ENCODE measurements at places on chromosomes 7 and 10.

- no peak for DNase-seq
Measured at GRCh38 chr7:135938563-135938962, 38.6 kb downstream of the MTPN start.

DNA sequence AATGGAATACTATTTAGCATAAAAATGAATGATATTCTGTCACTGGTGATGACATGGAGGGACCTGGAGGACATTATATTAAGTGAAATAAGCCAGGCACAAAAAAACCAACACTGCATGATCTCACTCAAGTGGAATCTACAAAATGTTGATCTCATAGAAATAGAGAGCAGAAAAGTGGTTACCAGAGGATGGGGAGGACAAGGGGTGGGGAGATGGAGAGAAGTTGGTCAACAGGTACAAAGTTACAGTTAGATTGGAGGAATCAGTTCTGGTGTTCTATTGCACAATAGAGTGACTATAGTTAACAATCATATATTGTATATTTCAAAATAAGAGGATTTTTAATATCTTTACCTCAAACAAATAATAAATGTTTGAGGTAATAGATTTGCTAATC, 24.7 kb upstream of the SLC18A3 start:
- DNase-seq: no peak

DNA sequence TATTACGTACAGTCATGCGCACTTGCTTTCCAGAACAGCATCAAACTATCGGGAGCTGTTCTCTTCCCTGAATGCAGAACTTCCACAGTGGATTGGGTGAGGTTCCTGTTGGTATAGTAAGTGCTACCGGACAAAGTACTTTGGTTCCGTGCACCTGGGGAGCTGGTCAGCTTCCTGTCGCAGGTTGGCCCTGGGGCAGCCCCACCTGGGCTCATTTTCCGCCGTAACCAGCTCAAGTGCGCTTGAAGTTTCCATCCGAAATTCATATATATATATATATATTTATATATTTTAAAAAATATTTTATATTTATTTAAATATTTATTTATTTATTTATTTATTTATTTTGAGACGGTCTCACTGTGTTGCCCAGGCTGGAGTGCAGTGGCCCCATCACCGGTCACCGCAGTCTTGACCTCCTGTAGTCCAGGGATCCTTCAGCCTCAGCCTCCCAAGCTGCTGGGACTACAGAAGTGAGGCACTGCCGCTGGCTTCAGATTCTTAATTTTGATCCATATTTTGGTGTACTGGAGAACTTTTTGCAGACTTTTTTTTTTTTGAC, 6.5 kb downstream of the SCART1 start:
- DNase-seq: no peak

DNA sequence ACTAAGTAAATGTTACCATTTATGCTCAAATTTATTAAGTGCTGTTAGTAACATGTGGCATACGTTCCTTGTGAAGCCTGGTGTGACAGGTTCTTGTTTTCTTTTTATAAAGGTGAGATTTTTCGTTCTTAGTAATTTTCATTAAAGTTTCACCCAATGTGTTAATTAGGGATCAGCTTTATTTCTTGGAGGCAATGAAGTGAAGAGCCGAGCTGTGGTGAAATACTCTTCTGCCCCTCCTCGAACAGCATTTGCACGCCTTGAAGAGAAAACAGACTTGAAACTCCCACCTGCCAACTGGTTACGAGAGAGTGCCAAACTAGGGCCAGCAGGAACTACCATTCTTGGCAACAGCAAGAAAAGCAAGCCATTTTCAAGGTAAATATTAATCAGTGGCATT, 1.5 kb downstream of the EDRF1 start:
- DNase-seq: no peak

- DNase-seq: no peak
Measured at GRCh38 chr7:23373151-23374004, 74.2 kb downstream of the MALSU1 start.

DNA sequence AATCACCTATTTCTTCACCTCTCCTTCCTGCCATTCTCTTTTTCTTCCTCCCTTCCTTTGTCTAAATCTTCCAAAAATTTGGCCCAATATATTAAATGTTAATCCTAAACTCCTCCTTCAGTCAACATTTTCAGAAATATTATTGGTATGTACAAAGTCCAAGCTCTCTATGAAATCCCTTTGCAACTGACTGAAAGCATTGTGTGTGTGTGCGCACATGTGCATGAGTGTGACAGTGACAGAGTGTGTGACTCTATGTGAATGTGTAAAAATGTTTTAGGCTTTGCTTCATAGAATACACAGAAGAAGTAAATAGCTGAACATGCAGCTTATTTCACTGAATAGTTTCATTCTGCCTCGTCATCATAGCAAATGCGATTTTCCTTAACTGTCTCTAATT, 7.0 kb downstream of the GPAM start:
- DNase-seq: no peak

DNA sequence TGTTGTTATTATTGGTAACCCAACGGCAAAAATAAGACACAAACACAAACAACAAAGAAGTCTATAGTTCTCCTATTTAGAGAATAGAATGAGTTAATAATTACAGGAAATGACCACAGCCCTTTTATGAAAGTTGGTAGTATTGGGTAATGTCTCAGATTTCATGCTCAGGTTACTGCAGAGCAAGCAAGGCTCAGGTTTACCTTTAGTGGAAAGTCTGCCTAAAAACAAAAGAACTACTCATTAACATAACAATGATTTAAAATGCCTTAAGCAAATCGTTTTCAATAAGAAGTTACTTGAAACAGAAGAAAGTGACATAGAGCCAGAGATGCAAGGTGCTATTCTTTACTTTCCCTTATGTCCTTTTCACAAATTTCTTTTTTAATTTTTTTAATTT, 441.2 kb downstream of the PLXDC2 start:
- no peak for DNase-seq

DNA sequence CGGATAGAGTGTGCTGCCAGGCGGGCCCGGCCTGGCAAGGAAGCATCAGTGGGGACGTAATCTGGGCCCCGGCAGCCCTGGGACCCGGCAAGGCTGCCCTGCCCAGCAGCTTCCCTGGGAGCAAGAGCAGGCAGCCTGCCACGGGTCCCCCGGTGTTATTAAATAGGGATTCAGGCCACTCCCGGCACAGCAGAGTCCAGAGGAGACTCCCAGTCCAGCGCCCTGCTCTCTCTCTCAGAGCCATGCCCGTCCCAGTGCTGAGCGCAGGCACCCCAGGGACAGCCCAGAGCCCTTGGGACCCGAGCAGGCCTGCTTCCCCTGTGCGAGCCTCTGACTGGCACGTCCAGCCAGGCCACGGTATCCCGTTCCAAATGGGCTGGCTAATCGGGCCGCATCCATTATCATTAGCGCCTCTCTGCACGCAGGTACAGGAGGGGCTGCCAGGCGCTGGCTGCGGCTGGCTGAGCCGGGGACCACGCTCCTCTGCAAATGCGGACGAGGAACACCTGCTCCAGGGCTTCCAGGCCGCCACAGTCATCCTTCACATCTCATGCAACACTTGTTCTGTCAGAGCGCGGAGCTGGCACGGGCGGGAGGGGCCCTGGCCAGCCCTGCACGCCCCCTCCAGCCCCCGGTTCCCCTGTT, 344.2 kb upstream of the MKI67 start:
- no peak for DNase-seq

DNA sequence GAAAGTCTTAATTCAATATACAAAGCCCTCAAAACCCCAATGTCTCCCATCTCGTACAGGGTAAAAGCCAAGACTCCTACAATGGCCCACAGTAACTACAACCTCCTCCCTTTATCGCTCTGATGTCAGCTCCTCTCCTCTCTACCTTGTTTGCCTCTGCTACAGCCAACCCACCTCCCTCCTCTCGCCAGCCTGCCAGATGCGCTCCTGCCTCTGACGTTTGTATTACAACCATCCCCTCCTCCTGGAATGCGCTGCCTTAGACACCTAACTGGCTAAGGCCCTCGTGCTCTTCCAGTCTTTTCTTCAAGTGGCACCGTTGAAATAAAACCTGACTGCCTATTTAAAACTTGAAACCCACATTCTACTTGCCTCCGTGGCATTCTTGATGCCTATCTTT, 115.3 kb upstream of the MYO3A start:
- DNase-seq: no peak

DNA sequence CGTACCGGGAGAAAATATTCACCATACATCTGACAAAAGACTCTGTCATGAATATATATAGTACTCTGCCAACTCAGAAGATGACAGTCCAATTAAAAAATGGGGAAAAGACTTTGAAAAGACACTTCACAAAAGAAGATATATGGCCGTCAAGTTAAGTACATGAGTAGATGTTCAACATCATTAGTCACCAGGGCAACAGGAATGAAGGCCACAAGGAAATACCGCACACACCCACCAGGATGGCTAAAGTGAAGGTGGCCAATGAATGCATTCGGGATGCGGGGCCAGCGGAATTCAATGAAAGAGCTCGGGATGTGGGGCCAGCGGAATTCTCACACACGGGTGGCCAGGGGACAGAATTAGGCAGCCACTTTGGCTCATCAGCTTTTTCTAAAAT, 42.2 kb downstream of the MAD1L1 start:
- no peak for DNase-seq

DNA sequence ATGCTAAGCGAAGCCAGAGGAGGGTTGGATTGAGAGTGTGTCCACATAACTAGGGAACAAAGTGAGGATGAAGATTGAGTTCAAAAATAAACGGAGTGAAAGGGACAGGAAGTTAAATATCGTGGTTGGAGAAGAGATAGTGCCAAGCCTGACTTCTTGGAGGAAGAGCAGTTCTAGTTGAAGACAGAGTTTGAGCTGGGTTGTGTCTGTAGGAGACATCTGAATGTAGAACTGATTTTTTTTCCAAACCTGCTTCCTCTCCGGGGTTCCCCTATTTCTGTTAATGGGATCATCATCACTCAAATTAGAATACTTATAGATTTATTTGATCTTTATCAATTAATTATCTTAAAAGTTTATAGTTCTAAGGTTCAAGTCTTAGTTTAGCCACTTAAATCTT, 35.6 kb downstream of the SP4 start:
- DNase-seq: no peak

DNA sequence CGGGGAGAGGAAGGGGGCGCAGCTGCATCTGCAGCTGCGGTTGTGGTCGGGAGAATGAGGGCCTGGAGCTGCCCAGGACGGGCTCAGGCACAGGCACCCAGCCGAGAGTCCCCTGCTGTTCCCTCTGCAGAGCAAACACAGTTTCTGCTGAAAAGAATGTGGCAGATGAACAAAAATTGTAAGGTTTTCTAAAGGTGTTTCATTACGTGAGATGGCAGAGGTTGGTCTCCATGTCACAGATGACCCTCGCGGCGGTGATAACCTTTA, 456.2 kb downstream of the DNAJB6 start:
- DNase-seq: no peak

- DNase-seq: no peak
Measured at GRCh38 chr7:70619130-70619529, 512.8 kb upstream of the GALNT17 start.

DNA sequence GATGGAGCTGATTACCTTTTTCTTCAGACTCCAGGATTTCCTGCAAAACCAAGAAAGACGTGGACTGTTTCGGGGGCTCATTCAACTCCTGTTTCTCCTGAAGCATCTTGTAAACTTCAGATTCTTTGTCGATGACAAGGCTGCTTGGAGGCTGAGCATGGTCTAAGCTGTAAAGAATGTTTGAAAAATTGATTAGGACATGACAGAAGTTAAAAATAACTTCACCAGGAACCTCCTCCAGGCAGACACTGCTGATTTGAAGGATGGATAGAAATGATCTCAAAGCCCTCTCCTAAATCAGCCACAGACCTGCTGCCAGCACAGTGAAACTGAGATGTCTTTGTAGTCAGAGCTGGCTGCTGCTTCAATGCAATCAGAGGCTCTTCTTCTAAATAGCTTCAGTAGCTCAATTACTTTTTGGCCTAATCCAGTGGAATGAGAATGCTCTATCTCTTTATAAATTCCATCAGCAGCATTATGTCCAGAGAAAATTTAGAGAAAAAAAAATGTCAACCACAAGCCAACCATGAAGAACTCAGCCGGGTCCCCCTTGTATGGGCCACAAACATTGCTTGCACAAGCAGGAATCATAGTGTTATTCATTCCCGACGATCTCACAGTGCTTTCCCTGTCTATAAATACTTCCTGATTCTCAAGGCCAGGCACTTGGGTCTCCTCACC, 43.5 kb downstream of the PDLIM1 start:
- DNase-seq: no peak

DNA sequence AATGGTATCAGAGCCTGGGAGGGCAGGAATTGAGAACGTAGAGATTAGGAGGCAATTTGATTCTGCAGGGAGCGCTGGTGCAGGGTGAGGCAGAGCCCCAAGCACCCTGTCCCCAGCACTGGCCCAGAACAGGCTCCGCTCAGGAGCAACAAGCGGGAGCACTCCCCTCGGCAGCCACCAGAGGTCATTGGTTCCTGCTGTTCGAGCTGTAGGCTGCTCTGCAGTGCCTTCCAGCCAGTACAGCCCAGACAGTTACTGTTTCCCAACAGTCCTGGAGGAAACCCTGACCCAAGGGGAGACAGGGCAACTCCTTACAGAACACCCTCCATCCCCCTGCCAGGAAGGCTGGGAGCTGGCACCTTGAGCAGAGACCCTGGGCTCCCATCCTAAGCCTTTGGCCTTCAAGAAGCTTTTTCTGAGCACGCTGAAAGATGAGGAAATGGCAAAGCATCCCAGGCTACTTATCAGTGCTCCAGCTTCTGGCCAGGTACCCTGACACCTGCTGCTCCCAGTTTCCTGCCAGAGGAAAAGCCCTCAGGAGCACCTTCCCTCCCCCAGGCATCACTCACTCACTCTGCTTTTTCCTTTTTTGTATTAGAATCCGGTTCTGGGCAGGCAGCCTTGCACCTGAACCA, 71.2 kb upstream of the EFCAB10 start:
- DNase-seq: peak; percentile 44

- peak; percentile 94 for DNase-seq
Measured at GRCh38 chr7:16645593-16646471, at the start of the genes ANKMY2 and BZW2. TSS of gene ANKMY2 (minus strand) at chr7:16645754. CDS start at chr7:16645573, 181 bp downstream. TSS of gene BZW2 (plus strand) at chr7:16646181. CDS start at chr7:16665444, 19,263 bp downstream.

- no peak for DNase-seq
Measured at GRCh38 chr10:124912101-124912886, 29.6 kb upstream of the ZRANB1 start.

- no peak for DNase-seq
Measured at GRCh38 chr10:71975871-71976725, 11.9 kb downstream of the CHST3 start.

DNA sequence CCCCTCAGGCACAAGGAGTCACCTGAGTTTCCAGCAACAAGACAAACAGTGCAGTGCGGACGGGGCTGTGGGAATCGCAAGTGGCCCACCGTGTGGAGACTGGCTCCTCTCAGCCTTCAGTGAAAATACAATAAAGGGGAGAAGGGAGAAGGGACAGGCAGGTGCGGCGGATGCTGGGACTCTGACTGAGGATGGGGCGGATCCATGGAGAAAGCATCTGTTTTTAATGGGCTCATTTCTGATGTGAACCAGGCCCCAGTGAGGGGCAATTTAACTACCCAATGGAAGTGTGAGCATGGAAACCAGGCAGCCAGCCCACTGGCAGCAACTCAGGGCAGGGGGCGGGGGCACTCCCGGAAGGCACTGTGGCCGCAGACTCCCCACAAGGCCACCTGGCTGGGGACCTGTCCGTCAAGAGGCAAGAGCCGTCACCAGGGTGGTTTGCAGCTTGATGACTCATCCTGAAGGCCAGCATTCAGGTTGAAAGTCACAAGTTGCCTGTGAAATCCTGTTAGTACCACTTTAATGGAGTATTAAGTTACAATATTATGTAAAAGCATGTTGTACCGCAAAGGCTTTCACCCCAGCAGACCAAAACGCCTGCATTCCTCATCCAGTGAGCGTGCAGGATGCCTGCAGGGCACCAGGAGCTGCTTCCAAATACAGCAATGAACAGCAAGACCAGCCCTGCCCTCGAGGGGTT, 476.4 kb downstream of the PTPRN2 start:
- DNase-seq: no peak

GRCh38 chr7:142066536-142066935, 45.0 kb upstream of the MGAM2 start:
- no peak for DNase-seq

- DNase-seq: no peak
Measured at GRCh38 chr7:129341816-129342806, 92.1 kb upstream of the STRIP2 start.

Measured in hematopoietic multipotent progenitor cell (in vitro differentiated cells).